ENCODE measurements at places on chromosomes 13 and 19.

- no peak for DNase-seq
Observed at GRCh38 chr13:26927511-26927910, 166.9 kb upstream of the GPR12 start.

GRCh38 chr13:89925107-89925506 lies 1422.4 kb upstream of the MIR17HG start:
- DNase-seq = no peak

- DNase-seq = no peak
Observed at GRCh38 chr13:53285896-53286430, 257.4 kb downstream of the OLFM4 start.

- no peak for DNase-seq
Observed at GRCh38 chr13:99473515-99473914, 27.8 kb upstream of the TM9SF2 start.

Data from CD4-positive, alpha-beta T cell (primary cell).